Endothelial cell of umbilical vein (primary cell): ENCODE measurements at places on chromosomes 13 and 19. TPM values are rescaled to one million over a fixed set of nuclear protein-coding genes. Genes with fewer than 3 reads are reported as not detected.

MYH14 gene
- polyA plus RNA-seq, result 0.05 TPM in 1 of 2 replicates, not detected in the other

ATP4A gene
- not detected in 2 replicates for polyA plus RNA-seq

DENND1C gene
- not detected in 2 replicates for polyA plus RNA-seq

RASGRP4 gene
- not detected in 2 replicates for polyA plus RNA-seq

POLD1 gene
- polyA plus RNA-seq, result 40.9 and 56.7 TPM in 2 replicates

ZNF99 gene
- polyA plus RNA-seq, result not detected in 2 replicates

PTPRS gene
- 10.1 and 13.1 TPM in 2 replicates for polyA plus RNA-seq

PLVAP gene
- 16.9 and 19.9 TPM in 2 replicates for polyA plus RNA-seq

MIA gene
- polyA plus RNA-seq, result 0.32 TPM in 1 of 2 replicates, not detected in the other

ADAT3 gene
- polyA plus RNA-seq, result 5.7 and 8.6 TPM in 2 replicates

LILRB5 gene
- polyA plus RNA-seq, result not detected in 2 replicates

DIAPH3 gene
- polyA plus RNA-seq, result 9.4 and 9.9 TPM in 2 replicates

GRK1 gene
- not detected in 2 replicates for polyA plus RNA-seq

GRCh38 chr19:17340302-17340870 is 3.0 kb downstream of the GTPBP3 start:
- no peak for DNase-seq

DNA sequence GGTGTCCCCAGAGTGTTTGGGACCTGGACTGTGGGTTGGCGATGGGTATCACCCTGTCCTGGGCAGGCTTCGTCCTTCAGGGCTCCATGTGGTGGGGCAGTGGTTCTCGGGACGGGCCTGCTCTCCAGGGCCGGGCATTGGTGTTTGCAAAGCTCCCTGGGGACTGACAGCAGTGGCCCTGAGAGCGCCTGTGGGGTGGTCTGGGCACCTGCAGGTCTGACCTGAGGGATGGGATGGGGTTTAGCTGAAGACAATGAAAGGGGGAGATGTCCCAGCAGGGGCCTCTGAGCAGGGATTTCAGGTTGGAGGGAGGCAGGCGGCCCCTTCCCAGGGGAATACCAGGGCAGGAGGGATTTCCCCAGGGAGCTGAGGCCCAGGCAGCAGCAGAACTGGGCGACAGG is 68.3 kb upstream of the MCF2L start:
- no peak for DNase-seq

DNA sequence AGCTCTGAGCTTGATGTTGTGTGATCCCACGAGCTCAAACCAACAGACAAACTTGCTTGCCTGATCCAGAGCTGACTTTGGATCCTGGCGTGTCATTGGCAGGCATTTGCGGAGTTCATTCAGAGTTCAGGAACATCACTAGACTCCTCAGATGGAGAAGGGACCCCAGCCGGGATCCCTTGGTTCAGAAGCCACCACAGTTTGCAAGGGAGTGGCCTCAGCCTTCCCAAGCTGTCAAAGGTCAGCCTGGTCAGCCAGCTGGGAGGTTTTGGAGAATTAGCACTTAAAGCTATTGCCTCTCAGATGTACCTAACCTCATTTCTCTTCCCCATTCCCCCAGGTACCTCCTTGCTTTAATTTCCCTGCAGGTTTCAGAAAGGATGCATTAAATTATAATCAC is 208.8 kb upstream of the SOX21 start:
- DNase-seq, result no peak

- no peak for DNase-seq
Observed at GRCh38 chr19:29370276-29370675, 155.5 kb upstream of the VSTM2B start.

DNA sequence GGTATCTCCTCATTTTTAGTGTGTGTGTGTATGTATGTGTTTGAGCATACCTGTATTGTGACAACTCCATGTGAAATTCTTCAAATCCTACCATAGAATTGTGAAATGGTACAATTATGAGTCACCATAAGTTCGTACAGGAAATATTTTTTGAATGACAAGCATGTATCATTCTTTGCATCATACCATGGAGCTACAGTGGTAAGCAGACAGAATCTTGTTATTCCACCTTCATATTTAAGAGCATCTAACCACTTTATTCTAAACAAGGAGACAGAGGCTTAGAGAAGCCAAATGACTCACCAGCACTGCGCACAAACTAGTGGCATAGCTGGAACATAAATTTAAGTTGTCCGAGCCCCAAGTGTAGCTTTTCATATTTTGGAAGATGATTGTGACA is 4.5 kb upstream of the EPSTI1 start:
- DNase-seq, result peak; percentile 65

DNA sequence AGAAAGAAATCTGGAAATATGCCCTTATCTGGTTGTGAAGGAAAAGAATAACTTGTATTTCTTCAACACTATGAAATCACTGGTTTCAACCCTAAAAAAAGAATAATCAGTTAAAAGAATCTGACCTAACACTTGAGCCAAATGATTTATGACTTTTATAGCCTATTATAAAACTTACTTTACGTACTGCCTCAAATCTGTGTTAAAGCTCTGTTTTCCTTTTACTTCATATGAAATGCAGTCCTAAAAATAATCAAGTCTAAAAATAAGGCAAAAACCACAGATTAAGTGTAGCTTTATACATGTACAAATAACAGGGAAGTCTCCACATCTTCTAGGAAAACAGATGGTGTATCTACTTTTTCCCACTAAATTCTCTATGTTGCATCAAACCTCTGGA is 101.3 kb downstream of the VWA8 start:
- DNase-seq, result no peak

- DNase-seq, result no peak
Observed at GRCh38 chr13:41608111-41608838, 150.9 kb downstream of the RGCC start.

GRCh38 chr13:113457510-113457909 is 4.2 kb upstream of the ADPRHL1 start:
- DNase-seq, result no peak

- no peak for DNase-seq
Observed at GRCh38 chr19:45616704-45617017, 14.6 kb upstream of the GPR4 start.

- no peak for DNase-seq
Observed at GRCh38 chr13:27128825-27129627, 42.6 kb downstream of the USP12 start.

GRCh38 chr19:3547767-3548282 is 8.9 kb downstream of the TEKTIP1 start:
- DNase-seq, result no peak

DNA sequence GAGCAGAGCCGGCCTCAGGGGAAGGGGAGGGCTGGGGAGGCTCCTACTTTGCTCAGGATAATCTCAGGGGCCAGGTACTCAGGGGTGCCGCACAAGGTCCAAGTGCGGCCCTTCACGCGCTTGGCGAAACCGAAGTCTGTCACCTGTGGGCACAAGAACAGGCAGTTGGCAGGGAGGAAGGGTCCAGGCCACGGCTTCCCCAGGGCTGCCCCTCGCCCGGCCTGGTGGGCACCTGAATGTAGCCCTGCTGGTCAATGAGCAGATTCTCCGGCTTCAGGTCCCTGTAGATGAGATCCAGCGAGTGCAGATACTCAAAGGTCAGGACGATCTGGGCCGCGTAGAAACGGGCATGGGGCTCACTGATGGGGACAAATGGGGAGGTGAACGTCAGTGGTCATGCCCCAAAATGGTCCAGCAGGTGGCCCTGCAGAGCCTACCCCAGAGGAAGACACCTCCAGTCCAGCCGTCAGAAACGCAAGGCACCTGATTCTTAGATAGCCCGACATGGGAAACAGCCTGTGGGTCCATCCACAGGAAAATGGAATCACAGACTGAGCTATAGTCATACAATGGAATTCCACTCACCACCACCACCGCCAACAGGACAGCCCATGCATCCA is 7.1 kb upstream of the SAMD1 start:
- no peak for DNase-seq
